ENCODE measurements at places on chromosomes 4 and X. TPM values are rescaled to one million over a fixed set of nuclear protein-coding genes. Genes with fewer than 3 reads are reported as not detected.

HMX1 gene
- total RNA-seq = 0.69 TPM

ERAS gene
- not detected for total RNA-seq

ARHGEF6 gene
- 4.9 TPM for total RNA-seq

GABRQ gene
- total RNA-seq = 7.8 TPM

RNF4 gene
- 87.5 TPM for total RNA-seq

DNA sequence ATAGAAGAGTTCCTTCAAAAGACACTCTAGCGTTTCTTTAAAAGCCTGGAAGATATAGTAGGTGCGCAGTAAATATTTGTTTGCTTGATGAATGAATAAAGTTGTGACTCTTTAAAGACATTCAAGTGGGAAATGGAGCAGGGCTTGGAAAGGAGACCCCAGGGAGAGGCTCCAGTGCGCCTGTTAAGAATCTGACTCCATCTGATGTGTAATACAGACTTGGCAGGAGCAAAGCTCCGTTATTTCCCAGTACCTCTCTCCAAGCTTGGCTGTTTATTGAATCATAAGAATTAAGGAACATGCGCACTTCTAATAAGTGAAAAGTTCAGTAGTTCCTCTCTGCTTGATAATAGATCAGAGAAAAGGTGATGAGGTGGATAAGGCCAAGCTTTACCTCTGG lies 18.8 kb upstream of the KLHL8 start:
- DNase-seq = no peak

DNA sequence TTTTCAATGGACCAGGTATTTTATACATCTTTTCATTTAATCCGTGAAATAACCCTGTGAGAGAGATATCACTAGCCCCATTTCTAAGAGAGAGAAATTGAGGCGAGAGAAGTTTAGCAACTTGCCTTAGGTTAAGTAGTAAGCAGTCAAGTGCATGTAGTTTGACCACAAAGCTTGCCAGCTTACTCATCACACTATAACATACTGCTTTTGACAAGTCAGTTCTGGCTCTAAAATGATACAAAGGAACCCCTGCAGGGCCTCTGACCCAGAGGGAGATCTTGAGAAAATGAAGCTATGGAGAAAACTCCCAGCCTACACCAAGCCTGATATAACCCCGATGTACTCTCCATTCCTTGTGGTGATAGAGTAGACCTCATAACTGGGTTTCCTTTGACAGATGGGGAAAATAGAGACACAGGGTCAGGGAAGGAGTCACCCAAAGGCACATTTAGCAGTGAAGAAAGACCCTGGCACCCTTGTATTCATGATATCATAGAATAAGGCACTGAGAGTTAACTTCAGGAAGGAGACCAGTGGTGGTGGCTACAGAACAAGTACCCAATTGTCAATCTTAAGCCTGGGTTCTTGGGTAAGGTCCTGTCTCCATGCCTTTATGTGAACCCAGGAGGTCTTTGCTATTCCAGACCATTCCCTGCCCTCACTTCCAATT lies 60.2 kb upstream of the MSN start:
- no peak for DNase-seq

DNA sequence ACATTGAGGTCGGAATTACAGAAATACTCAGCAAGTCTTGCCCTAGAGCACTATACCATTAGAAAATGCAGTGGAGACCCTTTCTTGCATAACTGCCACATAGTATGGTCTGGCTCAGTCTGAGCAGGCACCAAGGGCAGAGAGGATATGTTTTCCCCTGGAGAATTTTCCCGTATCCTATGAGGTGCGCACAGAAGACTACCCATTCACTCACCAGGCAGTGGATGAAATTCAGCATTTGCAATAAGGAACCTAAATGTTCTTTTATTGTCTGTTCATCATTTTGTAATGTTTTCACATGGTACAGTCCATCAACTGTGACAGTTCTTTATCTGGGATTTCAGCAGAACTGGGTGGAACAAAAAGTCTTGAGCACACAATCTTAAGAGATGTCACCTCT lies 15.5 kb downstream of the JADE3 start:
- no peak for DNase-seq

DNA sequence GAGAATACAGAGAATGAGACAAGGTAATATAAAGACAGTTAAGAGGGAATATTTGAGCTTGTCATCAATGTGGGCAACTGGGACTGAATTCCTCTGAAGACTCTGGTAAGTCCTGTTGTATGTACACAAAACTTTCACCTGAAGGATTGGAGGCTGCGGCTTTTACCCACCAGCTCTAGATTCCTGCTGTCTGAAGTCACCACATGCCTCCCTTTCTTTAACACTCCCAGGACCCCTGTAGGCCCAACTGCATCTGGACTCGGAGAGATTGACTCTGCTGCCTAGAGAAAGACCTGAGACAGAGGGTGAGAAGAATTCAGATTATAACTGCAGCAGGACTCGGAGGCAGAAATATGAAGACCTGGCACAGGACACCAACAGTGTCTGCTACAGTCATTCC lies 1048.0 kb downstream of the PDHA2 start:
- DNase-seq = no peak

GRCh38 chr4:41318839-41319530 lies 62.3 kb downstream of the UCHL1 start:
- no peak for DNase-seq

Measured in GM23338 (cell line).